Heart left ventricle (tissue), 16 donors: ENCODE measurements at places on chromosomes 2 and 18.

- no peak for DNase-seq
These were observed 786.6 kb upstream of the CDH2 start for GRCh38 chr18:28963481-28963880.

DNA sequence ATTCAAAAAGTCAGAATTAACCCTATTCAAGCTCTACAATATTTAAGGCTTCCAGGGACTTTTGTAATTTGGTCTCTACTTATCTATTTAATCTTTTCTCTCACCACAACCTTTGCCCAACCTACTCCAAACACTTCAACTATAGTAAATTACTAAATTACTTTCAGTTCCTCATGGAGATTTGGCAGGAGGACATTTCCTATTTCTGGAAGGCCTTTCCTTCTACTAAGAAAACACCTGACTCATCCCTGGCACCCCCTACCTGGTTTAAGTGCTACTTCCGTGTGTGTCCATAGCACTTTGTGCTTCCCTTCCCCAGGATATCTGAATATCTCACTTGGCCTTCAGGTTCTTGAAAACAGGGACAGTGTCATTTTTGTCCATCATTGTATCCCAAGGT lies 96.3 kb downstream of the UPP2 start:
- no peak for DNase-seq

DNA sequence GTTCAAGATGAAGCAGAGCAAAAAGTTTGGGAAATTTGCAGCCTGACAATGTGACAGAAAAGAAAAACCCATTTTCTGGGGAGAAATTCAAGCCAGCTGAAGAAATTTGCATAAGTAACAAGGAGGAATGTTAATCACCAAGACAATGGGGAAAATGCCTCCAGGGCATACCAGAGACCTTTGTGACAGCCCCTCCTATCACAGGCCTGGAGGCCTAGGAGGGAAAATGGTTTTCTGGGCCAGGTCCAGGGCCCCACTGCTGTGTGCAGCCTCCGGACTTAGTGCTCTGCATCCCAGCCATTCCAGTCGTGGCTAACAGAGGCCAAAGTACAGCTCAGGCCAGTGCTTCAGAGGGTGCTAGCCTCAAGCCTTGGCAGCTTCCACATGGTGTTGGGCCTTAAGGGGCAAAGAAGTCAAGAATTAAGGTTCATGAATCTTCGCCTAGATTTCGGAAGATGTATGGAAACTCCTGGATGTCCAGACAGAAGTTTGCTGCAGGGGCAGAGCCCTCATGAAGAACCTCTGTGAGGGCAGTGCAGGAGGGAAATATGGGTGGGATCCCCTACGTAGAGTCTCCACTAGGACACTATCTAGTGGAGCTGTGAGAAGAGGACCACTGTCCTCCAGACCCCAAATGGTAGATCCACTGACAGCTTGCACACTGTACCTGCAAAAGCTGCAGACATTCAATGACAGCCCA lies 314.1 kb upstream of the TRIB2 start:
- no peak for DNase-seq

- DNase-seq, result no peak
These were observed 230.8 kb downstream of the CELF4 start for GRCh38 chr18:37334631-37335408.

- no peak for DNase-seq
These were observed 1335.8 kb upstream of the CDH2 start for GRCh38 chr18:29512761-29513160.

DNA sequence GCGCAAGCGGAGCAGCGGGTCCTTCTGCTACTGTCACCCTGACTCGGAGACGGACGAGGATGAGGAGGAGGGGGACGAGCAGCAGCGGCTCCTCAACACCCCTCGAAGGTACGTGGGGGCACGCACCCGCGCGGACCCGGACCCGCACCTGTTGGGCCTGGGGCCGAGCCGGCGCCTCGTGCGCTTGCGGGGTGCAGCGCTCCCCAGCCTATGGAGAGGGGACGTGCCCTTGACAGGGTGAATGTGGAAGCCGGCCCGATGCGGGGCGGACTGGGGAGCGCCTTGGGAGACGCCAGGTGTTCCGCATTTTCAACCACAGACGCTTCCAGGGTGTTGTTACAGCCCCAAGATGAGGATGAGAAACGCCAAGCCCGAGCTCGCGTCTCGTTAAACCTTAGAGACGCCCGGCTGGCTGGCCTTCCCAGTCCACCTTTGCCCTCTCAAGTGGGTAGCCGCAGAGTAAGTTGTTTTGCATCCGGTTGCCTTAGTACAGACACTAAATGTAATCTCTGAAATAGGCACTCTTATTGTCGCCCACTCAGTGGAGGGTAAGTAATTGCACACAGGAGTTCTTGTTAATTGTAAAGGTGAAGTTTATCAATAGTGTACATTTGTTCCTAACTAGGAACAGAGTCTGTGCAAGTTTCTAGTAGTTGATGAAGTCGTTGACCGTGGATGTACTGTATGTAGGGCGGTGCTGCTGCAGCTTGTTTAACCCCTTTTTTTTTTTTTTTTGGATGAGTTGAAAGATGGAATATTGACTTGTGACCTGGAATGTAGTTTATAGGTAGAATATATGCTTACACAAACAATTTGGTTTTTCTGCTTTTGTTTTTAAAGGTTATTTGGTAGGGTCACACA lies 815 bp downstream of the GMCL1 start:
- DNase-seq, result no peak

DNA sequence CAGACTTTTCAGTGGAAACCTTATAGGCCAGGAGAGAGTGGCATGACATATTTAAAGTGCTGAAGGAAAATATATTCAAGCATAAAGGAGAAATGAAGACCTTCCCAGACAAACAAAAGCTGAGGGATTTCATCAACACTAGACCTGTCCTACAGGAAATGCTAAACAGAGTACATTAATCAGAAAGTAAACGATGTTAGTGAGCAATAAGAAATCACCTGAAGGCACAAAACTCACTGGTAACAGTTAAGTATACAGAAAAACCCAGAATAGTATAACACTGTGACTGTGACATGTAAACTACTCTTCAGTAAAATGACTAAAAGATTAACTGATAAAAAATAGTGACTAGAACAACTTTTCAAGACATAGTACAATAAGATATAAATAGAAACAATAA lies 87.4 kb downstream of the ATP8B1 start:
- no peak for DNase-seq

DNA sequence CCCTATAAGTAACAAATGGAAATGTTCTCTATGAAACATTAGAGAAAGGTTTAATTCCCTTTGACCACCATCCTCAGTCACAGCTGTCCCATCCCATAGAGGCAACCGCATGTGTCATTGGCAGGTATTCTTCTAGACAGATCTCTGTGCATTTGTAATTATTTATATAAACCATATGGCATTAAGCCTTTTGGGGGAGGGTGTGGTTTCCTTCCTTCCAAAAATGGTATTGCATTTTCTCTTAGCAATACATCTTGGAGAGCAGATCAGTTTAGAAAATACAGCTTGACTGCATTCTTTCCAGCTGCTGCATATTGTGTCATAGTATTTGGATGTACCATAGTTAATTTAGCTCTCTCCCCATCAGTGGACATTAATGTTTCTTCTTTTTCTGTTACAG lies 57.7 kb downstream of the LCLAT1 start:
- DNase-seq, result no peak

DNA sequence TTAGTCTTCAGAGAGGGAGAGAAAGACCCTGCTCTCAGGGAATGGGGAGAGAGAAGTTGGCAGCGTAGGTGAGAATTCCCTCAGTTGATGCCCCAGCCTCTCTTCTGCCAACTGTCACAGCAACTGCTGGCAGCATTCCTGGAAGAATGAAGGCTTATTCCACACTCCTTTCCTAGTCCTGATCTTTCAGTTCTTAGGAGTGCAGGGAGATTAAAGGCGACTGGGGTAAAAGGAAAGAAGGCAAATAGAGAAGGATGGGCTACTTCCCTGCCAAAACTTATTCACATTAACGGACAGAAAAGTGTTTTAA lies 65.9 kb upstream of the ACAA2 start:
- no peak for DNase-seq

DNA sequence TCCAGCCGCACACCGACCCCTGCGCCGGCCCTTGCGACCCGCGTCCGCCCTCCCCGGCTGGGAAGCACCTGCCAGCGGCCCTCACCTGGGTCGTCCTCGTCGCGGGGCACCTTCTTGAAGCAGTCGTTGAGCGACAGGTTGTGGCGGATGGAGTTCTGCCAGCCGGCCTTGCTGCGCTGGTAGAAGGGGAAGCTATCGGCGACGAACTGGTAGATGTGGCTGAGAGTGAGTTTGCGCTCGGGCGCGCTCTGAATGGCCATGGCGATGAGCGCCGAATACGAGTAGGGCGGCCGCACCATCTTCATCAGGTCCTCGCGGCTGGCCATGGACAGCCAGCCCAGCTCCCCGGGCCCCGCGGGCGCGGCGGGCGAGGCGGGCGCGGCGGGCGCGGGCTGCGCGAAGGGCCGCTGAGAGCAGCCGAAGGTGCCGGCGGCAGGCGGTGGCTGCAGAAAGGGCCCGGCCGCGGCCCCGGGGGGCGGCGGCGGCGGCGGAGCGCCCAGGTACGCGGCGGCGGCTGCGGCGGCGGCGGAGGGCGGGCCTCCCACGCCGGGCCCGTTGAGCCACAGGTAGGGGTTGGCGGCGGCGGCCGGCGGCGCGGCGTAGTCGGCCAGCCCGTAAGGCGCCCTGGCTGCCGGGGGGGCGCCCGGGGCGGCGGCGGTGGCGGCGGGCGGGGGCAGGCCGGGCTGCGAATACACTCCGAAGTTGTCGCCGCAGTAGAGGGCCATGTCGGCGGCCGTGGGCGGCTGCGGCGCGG lies 505 bp downstream of the FOXI3 start:
- DNase-seq, result no peak
